ENCODE measurements at places on chromosomes 6 and 20.

DNA sequence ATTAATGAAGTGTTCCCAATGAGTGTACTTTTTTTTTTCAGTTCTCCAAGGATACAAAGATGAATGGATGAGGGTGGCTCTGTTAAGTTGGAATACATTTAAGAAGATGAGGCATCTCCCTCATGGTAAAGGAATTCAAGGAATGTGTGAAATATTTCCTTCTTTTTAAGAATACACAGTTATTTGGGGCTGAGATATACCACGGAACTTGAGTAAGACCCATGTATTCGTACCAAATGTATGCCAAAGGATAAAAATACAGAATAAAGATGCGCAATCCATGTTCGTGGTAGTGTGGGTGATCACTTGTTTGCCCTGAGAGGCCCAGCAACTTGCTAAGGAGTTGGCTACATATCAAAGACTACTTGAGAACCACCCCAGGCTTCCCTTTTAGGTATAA, 164.2 kb upstream of the TCF21 start:
- DNase-seq = no peak

DNA sequence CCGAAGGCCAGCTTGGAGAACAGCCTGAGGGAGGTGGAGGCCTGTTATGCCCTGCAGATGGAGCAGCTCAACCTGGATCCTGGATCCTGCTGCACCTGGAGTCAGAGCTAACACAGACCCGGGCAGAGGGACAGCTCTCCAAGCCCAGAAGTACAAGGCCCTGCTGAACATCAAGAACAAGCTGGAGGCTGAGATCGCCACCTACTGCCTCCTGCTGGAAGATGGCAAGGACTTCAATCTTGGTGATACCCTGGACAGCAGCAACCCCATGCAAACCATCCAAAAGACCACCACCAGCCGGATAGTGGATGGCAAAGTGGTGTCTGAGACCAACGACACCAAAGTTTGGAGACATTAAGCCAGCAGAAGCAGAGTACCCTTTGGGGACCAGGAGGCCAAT, 223.5 kb upstream of the ID4 start:
- DNase-seq = no peak

- DNase-seq = no peak
Observed at GRCh38 chr6:11111769-11112437, 378 bp upstream of the ERVFRD-1 start.

- DNase-seq = no peak
Observed at GRCh38 chr6:166379103-166379586, 3.6 kb downstream of the MPC1 start.

DNA sequence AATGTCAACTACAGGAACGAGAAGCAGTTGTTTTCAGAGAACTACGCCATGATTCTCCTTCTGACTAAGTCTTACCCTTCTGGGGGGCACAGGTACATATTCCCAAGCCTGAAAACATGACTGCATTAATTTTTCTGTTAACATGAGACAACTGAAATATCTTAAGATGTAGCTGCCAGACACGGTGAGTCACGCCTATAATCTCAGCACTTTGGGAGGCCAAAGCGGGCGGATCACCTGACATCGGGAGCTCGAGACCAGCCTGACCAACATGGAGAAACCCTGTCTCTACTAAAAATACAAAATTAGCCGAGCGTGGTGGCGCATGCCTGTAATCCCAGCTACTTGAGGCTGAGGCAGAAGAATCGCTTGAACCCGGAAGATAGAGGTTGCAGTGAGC, 21.7 kb downstream of the TBC1D20 start:
- DNase-seq = no peak

- no peak for DNase-seq
Observed at GRCh38 chr6:92887871-92888270, 531.5 kb downstream of the EPHA7 start.

DNA sequence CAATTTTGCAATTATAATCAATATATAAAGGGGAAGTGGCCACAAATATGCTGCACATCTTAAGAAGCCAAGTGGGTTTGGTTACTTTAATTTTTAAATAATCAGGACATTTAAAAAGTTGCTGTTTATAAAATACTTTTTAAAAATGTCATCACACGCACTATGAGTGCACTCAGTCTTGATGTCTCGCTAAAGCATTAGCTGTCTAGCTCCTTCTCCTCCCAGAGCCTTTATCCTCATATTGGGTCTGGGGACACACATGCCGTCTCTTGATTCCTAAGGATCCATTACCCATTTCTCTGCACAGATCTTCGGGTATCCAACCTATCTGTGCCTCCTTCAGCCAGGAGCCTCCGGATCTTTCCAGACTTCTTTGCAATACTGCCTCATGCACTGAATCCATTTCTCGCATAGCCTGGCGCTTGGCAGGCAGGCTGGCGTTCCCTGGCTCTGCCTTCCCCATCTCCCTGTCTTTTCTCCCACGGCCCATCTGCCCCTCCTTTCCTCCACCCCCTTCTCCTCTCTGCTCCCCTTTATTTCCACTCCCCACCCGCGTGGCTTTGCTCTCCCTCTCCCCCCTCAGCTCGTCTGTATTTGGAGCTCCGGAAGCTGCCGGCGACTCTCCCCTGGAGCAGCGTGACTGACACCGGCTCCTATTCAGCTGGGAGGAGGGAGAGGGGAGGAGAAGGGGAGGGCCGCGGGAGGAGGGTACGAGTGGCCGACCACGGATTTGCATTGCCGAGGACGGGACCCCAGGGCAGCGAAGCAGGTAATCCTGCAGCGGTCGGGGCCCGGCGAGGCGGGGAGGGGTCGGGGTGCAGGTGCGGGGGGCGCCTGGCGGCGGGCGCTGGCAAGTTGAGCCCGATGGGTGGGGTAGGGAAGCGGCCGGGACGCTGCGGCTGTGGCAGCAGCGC, at the start of gene CAP2:
Gene CAP2 (plus strand): TSS at position 618 of the 914 bp plus-strand sequence. CDS start 27,961 bp downstream, outside the sequence.
- DNase-seq = no peak

DNA sequence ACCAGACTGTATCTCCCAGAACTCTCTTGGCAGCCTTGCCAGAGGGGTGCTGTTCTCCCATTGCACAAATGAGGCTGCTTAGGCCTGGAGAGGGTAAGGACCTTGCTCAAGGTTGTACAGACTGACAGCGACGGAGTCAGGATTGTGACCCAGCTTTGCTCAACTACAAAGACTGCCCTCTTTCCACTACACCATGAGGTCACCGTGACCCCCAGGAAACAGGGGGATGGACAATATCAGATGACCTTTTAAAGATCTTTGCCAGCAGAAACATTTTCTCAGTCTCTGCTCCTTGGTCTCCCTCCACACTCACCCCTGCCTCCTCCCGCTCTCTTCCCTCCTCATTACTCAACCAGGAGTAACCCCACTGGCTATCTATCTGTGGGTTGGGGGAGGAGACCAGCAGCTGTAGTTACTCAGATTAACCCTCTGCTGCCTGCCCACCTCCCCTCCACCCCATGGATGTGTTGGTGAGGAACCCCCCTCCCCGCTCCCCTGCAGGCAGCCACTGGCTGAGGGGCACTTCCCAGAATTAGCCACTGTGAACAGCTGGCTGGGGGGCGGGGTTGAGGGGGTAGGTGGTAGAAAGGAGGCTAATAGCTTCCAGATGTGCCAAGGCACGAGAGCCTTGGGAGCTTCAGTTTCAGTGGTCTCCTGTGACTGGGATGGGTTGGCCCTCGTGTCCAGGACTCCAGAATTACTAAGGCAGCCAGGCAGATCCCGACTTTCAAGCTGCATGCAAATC, 26.9 kb upstream of the MRPS18A start:
- DNase-seq = no peak

- no peak for DNase-seq
Observed at GRCh38 chr6:151630991-151631655, 137.3 kb downstream of the CCDC170 start.

DNA sequence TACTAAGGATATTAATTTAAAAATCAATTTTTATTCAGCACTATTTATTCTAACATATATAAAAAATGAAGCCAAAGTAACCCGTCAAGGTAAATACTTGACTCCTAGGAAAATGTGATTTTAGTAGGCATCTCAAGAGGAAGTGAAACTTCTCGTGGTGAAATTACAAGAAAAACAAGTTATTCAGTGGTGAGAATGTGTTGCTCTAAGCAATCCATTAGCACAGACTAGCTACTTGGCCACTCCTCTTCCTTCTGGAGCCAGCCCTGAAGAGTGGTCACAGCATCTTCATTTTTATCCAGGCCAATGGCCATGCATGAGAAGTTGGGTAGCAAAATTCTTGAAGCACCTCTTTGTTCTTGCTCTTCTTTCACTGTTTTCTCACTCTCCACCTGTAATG, 40.4 kb upstream of the GFRAL start:
- DNase-seq = no peak

DNA sequence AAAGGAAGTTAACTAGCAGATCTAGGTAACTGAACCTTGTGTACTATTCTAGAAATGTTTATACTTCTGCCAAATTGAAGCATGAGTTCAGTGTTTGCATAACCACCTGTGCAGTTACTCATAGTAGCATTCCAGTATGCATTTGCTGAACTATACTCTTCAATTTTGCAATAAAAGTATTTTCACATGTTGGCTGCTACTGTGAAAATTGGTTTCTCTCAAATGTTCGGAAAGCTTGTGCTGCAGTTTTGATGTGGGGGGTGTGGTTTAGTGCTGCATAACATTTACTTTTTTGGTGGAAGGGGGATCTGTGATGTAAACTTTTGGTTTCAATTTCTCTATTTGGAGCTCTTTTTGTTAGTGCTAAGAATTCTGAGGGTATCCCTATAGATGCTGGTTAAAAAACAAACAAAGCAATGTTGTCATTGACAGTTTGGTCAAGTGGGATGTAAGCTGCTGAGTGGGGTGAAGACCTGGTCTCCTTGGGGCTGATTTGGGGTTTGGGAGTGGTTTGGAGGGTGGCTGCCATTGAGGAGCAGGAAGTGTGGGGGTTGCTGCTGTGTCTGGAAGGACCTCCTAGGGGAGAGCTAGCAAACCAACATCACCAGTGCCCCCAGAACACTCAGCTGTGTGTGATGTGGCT, 87.8 kb downstream of the CARMIL1 start:
- peak; percentile 20 for DNase-seq

DNA sequence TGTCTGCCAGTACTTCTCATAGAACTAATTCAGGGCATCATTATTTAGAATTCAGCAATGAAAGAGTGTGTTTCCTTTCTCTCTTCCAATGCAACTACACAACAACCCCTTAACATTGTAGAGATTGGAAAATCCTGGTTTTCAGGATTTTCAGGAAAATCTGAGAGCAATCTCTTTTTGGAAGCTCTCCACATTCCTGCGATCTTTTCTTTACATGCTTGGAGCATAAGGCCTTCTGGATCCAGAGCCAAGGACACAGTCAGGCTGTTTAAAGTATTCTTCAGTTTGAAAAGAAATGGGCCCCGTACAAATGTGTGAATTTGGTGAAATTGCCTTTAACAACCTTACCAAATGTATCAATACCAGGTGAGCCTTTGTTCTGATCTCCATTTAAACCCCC, 469.7 kb downstream of the PKHD1 start:
- no peak for DNase-seq

GRCh38 chr6:1735239-1735803, 125.6 kb downstream of the FOXC1 start:
- DNase-seq = no peak

DNA sequence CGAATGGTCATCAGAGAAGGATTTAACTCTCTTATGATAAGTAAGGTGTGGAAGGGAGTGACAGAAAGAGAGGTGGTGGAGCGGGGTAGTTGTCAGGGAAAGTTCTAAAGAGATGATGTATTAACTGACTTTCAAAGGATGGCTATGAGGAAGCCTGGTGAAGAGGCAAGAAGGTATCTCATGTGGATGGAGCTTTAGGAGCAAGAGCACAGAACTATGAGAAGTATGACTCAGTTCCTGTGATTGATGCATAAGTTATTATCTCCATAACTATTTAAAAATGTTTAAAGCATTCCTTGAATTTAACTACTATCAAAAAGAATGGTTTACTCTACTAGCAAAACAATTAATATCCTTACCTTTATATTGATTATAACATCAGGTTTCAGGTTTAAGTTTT, 28.8 kb downstream of the AK9 start:
- no peak for DNase-seq

- DNase-seq = no peak
Observed at GRCh38 chr6:92723390-92723931, 695.9 kb downstream of the EPHA7 start.

- DNase-seq = no peak
Observed at GRCh38 chr6:168032005-168032760, 34.7 kb downstream of the KIF25 start.

DNA sequence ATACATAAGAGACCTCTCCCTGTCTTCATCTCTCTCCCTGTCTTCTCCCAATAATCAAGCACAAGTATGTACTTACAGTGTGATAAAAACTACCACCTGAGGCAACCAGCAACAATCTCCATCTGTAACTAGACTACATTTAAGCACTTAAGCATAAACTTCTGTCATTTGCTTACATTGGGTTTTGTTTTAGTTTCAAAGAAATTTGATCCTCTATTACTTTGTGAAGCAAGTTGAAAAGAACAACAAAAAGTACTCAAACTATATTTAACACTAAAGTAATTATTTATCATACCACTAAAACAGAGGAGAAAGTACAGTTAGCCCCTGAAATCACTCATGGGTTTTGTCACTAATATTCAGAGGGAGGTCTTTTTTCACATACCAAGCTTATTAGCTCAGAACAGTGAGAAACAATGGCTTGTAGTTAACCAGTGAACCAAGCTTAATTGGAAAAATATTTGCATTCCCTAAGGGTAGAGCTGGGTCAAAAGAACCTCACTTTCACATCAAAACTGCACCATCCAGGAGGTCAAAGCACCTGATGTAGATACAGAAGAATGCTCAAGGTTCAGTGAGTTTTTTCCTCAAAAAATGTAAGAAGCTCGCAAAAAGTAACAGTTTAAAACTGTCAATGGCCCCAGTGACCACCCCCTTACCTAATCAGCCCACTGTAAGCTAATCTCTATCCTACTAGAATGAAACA, 34.1 kb downstream of the DCDC2 start:
- DNase-seq = no peak

- DNase-seq = no peak
Observed at GRCh38 chr20:38266426-38266825, 5.9 kb upstream of the KIAA1755 start.

DNA sequence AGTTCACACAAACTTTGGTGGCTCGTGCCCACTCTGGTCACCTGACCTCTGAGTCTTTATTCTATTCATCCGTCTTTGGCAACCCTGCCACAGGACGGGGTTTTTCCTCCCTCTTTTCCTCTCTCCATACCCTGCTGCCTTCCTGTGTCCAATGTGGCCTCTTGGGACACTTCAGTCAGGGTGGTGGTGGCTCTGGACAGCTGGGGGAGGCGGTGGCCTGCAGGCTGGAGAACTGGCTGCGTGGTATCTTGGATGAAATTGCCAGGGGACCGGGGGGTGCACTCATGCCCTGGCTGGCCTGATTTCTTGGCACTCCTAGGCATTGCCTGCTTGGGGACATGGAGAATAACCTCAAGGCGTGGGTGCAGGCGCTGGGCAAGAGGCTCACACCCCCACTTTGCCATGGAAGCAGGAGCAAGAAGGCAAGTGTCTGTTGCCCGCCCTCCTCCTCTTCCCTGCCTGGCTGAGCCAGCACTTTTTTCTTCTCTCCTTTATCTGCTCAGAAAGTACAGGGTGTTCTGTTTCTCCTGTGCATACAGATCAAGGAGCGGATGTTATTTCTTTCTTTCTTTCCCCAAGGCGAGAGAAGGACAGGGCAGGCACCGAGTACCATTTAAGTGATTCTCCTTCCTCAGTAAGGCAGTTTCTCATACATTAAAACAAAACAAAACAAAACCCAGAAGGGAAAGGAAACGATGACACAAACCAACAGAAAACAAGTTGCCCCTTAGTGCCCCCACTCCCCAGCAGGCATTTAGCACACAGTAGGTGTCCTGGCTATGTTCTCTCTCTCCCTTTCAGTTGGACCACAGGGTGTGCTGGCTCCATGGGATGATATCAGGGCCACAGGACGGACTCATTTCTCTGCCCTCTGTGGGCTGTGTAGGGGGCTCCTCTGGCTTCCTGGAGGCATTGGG, 155.5 kb upstream of the RNF24 start:
- no peak for DNase-seq

- no peak for DNase-seq
Observed at GRCh38 chr20:10806539-10806938, 132.7 kb upstream of the JAG1 start.

Data from activated T-cell treated with anti-CD3 and anti-CD28 coated beads for 24 hours (primary cell).